A172 (cell line): ENCODE measurements at places on chromosomes 5 and 9.

- no peak for DNase-seq
Measured at GRCh38 chr5:170551622-170552021, 47.8 kb downstream of the KCNIP1 start.

GRCh38 chr5:164336906-164337305, 831.5 kb downstream of the MAT2B start:
- peak; percentile 63 for DNase-seq

- DNase-seq: no peak
Measured at GRCh38 chr5:58199087-58199486, 260.8 kb downstream of the PLK2 start.

GRCh38 chr9:30713243-30713642, 1671.2 kb upstream of the ACO1 start:
- DNase-seq: no peak

DNA sequence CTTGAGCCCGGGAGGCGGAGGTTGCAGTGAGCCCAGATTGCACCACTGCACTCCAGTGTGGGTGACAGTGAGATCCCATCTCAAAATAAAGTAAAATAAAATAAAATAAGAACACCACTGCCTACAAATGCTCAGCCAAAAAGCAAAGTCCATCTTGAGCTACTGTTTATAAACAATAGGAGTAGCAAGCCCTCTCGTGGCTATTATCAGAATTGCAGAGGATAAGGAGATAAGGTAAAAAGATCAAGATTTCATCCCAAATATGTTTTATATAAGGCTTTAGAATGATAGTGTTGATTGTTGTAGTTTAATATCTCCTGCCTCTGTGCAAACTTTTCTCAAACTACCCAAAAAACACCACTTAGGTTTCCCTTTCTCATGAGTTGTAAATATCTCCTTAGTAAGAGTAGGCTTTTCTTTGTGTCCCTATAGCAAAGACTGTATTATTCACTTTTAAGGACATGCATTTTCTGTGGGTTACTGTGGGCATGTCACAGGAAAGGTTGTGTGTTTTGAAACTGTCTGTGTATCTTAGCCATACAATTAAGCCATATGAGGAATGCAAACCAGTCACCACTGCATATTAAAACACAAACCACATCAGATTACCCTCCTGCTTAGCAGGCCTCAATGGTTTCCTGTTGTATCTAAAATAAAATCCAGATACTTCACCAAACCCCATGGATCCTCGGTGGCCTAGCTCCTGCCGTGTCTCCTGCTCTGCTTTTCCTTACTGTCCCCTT, 31.8 kb upstream of the CKS2 start:
- peak; percentile 56 for DNase-seq

GRCh38 chr5:110916381-110917049, 155.0 kb upstream of the TSLP start:
- DNase-seq: peak; percentile 83

DNA sequence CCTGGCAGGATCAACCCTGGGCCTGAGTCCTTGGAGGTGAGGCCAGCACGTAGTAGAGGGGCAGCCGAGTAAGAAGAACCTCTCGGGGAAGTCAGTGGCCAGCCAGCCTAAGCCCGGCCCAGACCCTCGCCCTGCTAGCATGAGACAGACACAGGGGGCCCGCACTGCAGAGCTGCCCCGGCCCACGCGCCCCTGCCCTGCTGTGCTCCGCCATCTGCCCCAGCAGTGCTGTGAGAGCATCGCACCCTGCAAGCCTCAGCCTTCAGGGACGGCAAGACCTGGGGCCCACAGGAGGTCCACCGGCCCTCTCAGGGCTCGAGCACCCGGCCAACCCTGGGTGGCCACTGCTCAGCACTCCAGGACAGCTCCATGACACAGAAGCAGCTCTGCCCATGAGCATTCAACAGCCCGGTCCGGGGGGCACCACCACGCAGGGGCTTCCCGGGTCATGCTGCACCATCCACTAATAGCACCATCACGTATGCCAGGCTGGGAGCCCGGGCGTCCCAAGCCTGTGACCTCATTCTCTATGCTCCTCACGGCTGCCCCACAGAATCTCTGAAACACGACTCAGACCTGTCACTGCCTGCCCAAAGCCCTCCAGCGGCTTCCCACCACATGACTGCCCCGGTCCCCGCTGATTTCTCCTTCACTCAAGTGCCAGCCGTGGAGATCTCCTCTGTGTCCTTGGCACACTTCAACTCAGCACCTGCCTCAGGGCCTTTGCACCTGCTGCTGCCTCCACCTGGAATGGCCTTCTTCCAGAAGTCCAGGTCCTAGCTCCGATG, 38.1 kb downstream of the ADAMTS2 start:
- no peak for DNase-seq
